ENCODE measurements at places on chromosomes 11 and 22. TPM values are rescaled to one million over a fixed set of nuclear protein-coding genes. Genes with fewer than 3 reads are reported as not detected.

GRCh38 chr22:50303848-50304527 is 3.5 kb downstream of the PLXNB2 start:
- DNase-seq, result no peak
- no peaks in the 10 kb centered on the region for H3K36me3 ChIP-seq
- H3K27ac ChIP-seq, result no peak overlapping the region
- H3K4me1 ChIP-seq, result peaks cover 10% of the 10 kb centered on the region
- H3K27me3 ChIP-seq, result peaks cover 4% of the 10 kb centered on the region

DNA sequence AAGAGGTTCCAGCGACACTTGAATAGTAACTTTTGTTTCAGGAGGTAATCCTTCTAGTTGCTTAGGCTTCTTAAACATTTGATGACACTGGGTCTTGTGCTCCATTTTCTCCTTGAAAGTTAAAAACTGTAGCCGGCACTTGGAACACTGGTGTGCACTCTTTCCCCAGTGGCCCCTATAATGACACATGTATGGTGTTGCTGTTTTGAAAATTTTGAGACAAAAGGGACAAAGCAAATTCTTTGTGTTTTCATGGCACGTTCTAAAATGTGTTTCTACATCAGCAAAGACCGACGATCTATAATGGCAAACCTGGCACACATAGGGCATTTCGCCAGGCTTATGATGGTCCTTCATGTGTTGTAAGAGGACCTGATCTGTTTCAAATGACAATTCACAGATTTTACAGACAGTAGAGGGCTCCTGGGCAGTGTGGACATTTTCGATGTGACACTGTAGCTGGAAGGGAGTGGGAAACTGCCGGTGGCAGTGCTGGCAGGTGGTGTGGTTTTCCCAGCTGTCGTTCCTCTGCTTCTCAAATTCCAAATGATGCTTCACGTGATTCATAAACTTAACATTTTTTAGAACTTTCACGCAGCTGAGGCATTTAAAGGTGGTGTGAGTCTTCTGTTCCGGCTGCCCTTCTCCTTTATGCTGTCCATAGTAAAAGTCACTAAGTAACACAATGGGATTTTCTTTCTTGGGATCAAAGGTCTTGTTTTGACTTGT is 20.5 kb downstream of the ZNF280B start:
- no peak overlapping the region for H3K27ac ChIP-seq
- H3K4me3 ChIP-seq, result no peak overlapping the region
- H3K27me3 ChIP-seq, result no peaks in the 10 kb centered on the region
- DNase-seq, result no peak
- peaks cover 60% of the 10 kb centered on the region for H3K36me3 ChIP-seq

DNA sequence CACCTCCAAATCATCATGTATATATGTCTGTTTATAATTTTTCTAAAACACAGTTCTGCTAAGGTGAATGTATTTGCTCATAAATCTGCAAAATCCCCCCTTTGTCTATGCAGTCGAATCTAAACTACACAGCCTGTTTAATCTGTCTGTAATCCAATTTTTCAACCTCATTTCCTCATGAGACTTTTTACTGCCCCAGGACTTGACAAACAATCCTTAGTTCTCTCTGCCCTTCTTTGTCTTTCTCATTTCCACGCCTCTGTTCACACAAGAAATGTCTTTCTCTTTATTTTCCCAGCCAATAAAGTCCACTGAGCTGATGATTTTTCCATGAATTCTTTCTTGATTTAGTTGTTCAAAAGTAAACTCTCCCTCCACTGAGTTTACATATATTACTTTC is 1154.3 kb downstream of the FAM181B start:
- no peaks in the 10 kb centered on the region for H3K36me3 ChIP-seq
- H3K27me3 ChIP-seq, result no peaks in the 10 kb centered on the region
- no peaks in the 10 kb centered on the region for H3K4me1 ChIP-seq
- DNase-seq, result no peak
- H3K27ac ChIP-seq, result no peak overlapping the region

DNA sequence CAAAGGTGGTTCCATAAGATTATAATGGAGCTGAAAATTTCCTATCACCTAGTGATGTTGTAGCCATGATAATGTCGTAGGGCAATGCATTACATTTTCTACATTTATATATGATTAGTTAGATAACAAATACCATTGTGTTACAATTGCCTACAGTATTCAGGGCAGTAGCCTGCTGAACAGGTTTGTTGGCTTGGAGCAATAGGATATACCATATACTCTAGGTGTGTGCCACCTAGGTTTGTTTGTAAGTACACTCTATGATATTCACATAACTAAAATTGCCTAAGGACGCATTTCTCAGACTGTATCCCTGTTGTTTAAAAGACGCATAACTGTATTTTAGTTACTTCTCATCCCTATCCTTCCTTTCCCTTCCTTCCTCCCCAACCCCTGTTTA is 13.6 kb downstream of the PLEKHB1 start:
- DNase-seq, result no peak
- peak overlapping the region; percentile 1 for H3K4me3 ChIP-seq

- no peak overlapping the region for H3K27ac ChIP-seq
- no peaks in the 10 kb centered on the region for H3K36me3 ChIP-seq
- no peaks in the 10 kb centered on the region for H3K27me3 ChIP-seq
These were observed 9.6 kb downstream of the PLEKHA7 start for GRCh38 chr11:17004486-17005148.

GRCh38 chr22:38416621-38417251 is 38.3 kb downstream of the KCNJ4 start:
- H3K4me1 ChIP-seq, result no peaks in the 10 kb centered on the region
- H3K4me3 ChIP-seq, result no peak overlapping the region
- H3K36me3 ChIP-seq, result no peaks in the 10 kb centered on the region
- H3K27me3 ChIP-seq, result peaks cover 5% of the 10 kb centered on the region

- no peaks in the 10 kb centered on the region for H3K4me1 ChIP-seq
- no peak for DNase-seq
- H3K27me3 ChIP-seq, result no peaks in the 10 kb centered on the region
- no peak overlapping the region for H3K27ac ChIP-seq
- H3K36me3 ChIP-seq, result peaks cover 18% of the 10 kb centered on the region
- H3K4me3 ChIP-seq, result no peak overlapping the region
These were observed 102.1 kb upstream of the SLC5A12 start for GRCh38 chr11:26823963-26824362.

GRCh38 chr11:117529816-117530215 is 202.2 kb downstream of the CEP164 start:
- no peak for DNase-seq
- peaks cover 7% of the 10 kb centered on the region for H3K4me1 ChIP-seq

GRCh38 chr11:13225038-13226001 is 52.3 kb upstream of the BMAL1 start:
- H3K36me3 ChIP-seq, result no peaks in the 10 kb centered on the region
- H3K4me3 ChIP-seq, result no peak overlapping the region
- no peaks in the 10 kb centered on the region for H3K27me3 ChIP-seq
- H3K4me1 ChIP-seq, result no peaks in the 10 kb centered on the region

DNA sequence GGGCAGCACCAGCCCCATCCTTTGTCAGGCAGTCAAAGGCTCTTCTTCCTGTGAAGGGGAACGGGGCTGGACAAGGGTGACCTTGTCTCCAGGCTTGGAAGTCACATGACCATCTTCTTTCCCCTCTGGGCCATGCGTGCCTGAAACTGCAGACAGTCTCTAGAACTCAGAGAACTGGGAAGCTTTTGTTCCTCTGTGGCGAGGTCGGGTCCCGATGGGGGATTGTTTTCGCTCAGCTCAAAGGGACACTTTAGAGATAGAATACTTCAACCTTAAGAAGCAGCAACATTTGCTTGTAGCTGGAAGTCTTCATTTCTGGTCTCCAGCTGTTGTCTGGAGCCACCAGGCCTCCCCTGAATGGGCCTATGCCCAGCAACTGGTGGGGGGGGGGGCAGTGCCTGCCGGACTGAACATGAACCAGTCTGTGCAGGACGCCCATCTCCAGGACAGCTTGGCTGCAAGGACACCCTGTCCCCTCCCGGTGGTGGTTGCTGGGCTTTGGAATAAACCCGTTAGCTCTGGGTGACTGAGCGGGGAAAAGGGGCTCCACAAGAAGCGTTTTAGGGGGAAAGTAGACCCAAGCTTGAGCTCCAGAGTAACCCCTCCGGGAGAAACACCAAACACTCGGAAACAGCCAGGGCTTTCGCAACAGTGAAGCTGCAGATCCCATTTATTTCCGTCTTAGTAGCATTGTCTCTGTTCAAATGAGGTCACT is 55.7 kb upstream of the EMID1 start:
- no peak for DNase-seq
- H3K36me3 ChIP-seq, result no peaks in the 10 kb centered on the region
- no peak overlapping the region for H3K4me3 ChIP-seq
- H3K27ac ChIP-seq, result no peak overlapping the region
- H3K4me1 ChIP-seq, result peaks cover 10% of the 10 kb centered on the region
- H3K27me3 ChIP-seq, result peaks cover 13% of the 10 kb centered on the region

GRCh38 chr11:14455648-14456430 is 43.8 kb downstream of the COPB1 start:
- H3K27me3 ChIP-seq, result no peaks in the 10 kb centered on the region
- DNase-seq, result no peak
- peaks cover 8% of the 10 kb centered on the region for H3K36me3 ChIP-seq
- H3K27ac ChIP-seq, result peak overlapping the region; percentile 15
- peaks cover 16% of the 10 kb centered on the region for H3K4me1 ChIP-seq
- H3K4me3 ChIP-seq, result no peak overlapping the region

- no peaks in the 10 kb centered on the region for H3K27me3 ChIP-seq
- H3K36me3 ChIP-seq, result no peaks in the 10 kb centered on the region
- no peak overlapping the region for H3K27ac ChIP-seq
These were observed 191.1 kb downstream of the NTM start for GRCh38 chr11:131561501-131561900.

DNA sequence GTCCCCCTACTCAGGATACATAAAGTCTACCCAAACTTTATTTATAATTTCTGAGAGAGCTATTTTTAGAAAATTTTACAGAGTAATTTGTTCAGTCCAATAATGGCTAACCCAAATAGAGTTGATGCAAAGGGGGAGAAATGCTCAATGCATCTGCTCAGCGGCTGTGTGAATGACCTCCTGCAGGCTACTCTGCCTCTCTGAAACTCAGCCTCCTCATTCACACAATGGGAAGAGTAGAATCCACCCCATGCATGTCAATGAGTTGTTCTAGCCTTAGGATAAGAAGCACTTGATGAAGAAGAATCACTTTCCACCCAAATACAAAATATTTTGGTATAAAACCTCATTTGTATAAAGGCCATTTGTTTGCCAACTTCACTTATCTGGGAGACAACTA is 1204.0 kb downstream of the LRRC4C start:
- no peaks in the 10 kb centered on the region for H3K27me3 ChIP-seq
- H3K36me3 ChIP-seq, result no peaks in the 10 kb centered on the region
- no peaks in the 10 kb centered on the region for H3K4me1 ChIP-seq
- H3K4me3 ChIP-seq, result no peak overlapping the region
- no peak for DNase-seq

PGA5 gene
- not detected for total RNA-seq

ENTHD1 gene
- 0.36 TPM for total RNA-seq

CDC42EP1 gene
- total RNA-seq, result not detected

OR4A16 gene
- not detected for total RNA-seq

GPHA2 gene
- total RNA-seq, result 0.55 TPM

NEFH gene
- 0.31 TPM for total RNA-seq

EI24 gene
- total RNA-seq, result 39.4 TPM

ANKRD13D gene
- total RNA-seq, result 189 TPM
